ENCODE measurements at places on chromosomes 16 and 17.
A peak's percentile ranks its signal among the peaks of the same experiment; 100 is the strongest.

GRCh38 chr17:83079352-83079747, at the start of gene METRNL:
METRNL (plus strand) TSS chr17:83079609; CDS start chr17:83079816, 207 bp downstream.
- no peak for DNase-seq

DNA sequence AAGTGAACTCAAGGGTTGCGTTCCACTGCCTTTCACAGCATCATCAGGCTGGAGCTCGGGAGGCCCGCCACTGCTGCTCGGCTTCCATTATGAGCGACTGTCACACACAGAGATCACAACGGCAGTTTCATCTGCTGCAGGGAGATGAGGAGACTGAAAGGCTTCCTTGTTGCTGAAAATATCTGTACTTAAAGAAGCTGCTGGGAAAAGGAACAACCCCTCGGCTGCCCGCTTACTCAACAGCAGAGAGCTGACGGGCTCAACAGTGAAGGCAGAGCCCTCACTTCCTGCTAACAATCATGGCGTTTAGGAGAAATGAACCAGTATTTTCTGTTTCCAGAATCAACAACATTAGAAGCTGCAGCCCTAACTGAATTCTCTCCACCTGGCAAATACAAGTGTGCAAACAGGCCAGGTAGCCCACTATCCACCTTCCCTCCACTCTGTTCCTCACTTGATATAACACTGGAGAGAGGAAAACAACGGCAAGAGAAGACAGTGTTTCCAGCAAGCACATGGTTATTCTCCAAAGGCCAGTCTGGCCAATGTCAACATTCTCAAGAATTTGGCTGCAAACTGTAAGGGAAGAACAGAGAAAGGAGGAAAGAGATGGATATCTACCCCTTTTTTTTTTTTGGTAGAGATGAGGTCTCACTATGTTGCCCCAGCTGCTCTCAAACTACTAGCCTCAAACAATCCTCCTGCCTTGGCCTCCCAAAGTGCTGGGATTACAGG, 33.7 kb downstream of the MBTPS1 start:
- no peak for DNase-seq

DNA sequence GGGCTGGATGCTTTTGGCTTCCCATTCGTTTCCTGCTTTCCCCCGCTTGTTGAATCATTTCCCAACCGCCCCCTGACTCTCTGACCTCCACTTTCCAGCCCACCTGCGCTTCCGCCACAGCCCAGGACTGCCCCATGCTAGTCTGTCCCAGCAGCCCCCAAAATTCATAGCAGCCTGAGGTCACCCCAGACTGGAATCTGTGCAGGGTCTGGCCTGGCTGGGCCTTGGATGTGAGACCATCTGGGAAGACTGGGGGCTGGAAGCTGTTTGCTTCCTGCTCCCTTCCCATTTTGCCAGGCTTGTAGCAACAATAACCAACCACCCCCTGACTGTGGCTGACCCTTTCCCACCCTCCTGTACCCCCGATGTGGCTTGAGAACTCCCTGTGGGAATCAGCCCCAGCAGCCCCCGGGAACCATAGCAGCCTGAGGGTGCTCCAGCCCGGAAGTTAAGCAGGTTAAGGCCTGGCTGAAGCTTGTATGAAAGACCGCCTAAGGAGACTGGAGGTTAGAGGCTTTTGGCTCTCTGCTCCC, 2290.8 kb downstream of the TP53TG3F start:
- peak; percentile 71 for DNase-seq

GRCh38 chr16:88331989-88332920, 50.5 kb upstream of the ZNF469 start:
- DNase-seq, result peak; percentile 94

DNA sequence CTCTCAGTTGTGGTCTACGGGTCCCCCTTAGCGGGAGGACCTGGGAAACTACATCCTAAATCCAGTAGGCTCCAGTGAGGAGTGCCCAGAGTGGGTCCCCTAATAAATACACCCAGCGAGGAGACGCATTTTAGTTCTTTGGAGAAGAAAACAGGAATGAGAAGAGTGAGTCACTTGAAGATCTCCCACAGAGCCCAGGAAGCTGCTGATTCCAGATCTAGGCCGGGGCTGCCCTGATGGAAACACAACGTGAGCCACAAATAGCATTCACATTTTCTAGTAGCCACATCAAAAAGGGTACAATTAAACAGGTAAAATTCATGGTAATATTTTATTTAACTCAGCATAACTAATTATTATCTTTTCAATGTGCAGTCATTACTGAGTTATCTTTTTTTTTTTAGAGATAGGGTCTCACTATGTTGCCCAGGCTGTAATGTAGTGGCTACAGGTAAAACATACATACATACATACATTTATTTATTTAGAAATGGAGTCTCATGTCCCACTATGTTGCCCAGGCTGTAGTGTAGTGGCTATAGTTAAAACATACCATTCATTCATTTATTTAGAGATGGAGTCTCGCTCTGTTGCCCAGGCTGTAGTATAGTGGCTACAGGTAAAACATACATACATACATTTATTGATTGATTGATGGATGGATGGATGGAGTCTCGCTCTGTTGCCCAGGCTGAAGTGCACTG, 21.5 kb downstream of the FBXO31 start:
- DNase-seq, result no peak

GRCh38 chr17:39608142-39608981, 642 bp upstream of the NEUROD2 start:
- DNase-seq, result no peak

DNA sequence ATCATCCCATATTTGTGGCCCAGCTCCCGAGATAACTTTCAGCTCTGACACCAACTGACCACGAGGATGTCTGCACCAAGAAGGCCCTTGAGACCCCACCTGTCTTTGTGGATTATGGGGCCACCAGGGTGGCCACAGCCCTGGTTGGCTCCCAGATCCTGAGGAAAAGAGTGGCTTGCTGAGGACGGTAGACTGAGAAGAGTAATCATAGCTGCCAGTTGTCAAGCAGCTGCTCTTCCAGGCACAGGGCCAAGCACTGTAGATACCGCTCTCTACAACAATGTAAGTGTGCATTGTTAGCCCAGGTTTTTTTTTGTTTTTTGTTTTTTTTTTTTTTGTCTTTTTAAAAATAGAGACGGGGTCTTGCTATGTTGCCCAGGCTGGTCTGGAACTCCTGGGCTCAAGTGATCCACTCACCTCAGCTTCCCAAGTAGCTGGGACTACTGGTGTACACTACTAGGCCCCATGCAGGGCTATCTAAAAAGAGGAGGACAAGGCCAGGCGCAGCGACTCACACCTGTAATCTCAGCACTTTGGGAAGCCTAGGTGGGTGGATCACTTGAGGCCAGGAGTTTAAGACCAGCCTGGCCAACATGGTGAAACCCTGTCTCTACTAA, 9.6 kb downstream of the ZNF205 start:
- no peak for DNase-seq

DNA sequence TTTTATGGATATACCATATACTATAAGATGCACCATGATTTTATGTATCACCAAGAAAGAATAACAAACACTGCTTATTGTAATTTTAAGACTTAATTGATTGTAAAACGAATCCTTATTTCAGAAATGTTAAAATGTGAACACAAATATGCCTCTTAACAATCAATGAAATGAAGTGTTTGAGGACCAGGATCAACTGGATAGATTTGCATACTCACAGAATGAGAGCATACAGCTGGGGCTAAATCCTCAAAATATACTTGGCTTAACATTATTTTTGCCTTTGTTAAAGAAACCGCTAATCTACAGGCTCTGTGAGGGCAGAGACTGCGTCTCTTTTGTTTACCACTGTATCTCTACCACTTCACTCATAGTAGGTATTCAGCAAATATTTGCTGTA, 93.6 kb downstream of the SPACA3 start:
- no peak for DNase-seq

GRCh38 chr16:67108931-67109406, 772 bp upstream of the PHAF1 start:
- DNase-seq, result no peak

All from vagina (tissue), 2 donors.